CD8-positive, alpha-beta memory T cell (primary cell): ENCODE measurements at places on chromosomes 2 and 18.

GRCh38 chr2:72395096-72395495 is 247.4 kb upstream of the CYP26B1 start:
- DNase-seq, result no peak

GRCh38 chr2:135494503-135494902 is 36.5 kb downstream of the ZRANB3 start:
- no peak for DNase-seq

DNA sequence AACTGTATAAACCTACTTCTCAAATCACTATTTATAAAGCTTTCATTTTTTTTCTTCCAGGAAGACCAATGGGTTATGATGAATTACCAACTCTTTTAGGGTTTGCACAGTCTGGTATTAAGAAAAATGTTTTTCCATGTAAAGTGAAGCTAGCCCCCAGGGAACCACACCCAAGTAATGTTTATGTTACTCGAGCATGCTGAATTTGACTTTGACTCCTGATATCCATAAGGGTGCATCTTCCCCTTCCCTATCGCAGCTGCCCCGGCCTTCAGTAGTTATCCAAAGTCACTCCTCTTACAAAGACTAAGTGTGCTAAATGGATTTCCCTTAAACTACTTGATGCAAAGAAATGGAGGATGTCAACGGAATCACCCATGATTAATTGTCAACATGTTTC is 21.7 kb downstream of the KCTD18 start:
- no peak for DNase-seq

DNA sequence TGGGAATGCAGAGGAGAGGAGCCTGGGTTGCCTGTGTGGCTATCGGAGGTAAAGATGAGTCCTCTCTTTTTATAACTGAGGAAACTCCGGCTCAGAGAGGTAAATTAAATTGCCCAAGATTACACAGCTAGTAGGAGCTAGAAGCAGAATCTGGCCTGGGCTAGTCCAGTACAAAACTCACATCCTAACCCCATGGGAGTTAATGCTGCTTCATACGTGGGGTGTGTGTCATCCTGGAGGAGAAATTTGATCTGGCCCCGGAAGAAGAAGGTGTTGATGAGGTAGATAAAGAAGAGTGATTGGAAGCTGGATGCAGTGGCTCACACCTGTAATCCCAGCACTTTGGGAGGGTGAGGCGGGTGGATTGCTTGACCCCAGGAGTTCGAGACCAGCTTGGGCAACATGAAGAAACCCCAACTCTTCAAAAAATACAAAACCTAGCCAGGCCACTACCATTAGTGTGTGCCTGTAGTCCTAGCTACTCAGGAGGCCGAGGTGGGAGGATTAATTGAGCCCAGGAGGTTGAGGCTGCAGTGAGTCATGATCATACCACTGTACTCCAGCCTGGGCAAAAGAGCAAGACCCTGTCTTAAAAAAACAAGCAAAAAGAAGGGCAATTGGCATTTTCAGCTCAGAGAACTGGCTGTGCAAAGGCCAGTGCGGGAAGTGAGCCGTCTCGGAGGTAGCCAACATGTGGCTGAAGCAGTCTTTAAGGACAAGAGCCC is 33.7 kb downstream of the CTIF start:
- DNase-seq, result no peak

DNA sequence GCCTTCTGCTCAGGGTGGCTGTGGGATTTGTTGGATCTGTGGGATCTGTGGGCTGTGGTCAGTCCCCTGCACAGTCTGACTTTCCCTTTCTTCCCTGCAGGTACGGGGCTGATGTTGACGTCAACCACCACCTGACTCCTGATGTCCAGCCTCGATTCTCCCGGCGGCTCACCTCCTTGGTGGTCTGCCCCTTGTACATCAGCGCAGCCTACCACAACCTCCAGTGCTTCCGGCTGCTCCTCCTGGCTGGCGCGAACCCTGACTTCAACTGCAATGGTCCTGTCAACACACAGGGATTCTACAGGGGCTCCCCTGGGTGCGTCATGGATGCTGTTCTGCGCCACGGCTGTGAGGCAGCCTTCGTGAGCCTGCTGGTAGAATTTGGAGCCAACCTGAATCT is 17.5 kb downstream of the ASB1 start:
- no peak for DNase-seq

DNA sequence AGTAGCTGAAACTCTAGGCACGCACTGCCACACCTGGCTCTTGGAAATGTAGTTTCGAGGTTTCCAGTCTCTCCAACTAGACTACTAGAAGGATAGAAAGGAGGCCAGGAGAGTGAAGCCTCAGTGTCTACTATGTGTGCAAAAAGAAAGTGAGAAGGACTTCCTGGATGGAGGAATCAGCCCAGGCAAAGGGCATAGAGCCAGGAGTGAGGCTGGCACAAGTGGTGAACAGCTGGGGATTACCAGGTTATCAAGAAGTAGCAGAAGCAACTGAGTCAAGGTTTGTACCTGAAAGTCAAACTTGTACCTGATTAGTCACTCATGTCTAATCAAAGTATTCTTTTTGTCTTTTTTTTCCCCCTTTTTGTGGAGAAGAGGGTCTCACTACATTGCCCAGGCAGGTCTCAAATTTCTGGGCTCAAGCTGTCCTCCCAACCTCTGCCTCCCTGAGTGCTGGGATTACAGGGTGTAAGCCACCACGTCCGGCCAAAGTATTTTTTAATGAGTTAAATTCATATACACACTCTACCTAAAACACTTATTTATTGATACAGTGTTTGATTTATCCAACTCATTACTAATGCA is 8.7 kb upstream of the FZD5 start:
- no peak for DNase-seq

DNA sequence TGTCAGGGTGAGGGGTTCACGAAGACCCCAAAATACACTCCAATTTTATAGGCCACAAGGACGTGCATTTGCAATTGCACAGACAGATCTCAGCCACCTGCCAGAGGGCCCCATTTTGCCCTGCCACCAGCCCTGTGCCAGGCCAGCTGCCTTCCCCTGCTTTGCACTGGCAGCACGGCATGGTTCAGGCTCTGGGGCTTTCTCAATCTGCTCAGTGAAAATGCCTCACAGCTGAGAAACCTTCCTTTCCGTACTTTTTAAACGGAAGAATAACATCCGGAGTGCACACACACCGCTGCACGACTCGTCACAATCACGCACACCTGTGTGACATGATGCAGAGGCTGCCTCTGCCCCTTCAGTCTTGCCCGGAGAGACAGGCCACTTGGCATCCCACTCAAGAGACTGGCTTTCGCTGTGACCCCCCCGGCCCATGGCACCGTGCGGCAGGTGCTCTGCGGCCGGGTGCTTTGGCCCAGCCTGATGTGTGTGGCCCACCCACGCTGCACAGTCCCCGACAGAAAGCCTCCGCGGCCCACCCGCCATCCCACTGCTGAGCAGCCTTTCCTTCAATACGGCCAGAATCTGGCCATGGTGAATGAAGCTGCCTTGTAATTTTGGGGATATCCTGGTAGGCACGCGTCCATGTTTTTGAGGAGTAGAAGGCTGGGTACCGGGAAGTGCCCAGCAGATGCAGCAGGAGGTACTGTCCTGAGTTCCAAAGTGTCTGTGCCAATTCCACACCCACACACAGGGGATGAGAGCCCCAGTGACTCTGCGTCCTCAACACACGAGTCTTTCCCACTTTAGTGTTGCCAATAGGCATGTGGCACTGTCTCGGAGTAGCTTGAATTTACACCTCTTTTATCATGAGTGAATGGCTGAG is 88.8 kb downstream of the USP40 start:
- no peak for DNase-seq

DNA sequence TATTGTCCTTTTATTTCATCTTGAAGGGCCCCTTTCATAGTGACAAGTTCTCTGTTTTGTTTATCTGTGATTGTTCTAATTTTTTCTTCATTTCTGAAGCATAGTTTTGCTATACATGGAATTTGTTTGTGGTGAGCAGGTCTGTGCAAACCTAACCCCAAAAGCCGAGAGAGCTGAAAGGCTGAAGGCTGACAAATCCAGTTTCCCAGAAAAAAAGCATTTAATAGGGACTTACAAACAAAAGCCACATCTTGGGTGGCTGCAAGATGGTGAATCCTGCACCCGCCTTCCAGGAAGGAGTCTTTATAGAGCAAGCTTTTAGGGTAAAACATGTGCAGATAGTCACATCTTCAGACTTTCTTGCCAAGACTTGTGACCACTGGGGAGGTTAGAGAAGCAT is 473.4 kb upstream of the TRIB2 start:
- no peak for DNase-seq

DNA sequence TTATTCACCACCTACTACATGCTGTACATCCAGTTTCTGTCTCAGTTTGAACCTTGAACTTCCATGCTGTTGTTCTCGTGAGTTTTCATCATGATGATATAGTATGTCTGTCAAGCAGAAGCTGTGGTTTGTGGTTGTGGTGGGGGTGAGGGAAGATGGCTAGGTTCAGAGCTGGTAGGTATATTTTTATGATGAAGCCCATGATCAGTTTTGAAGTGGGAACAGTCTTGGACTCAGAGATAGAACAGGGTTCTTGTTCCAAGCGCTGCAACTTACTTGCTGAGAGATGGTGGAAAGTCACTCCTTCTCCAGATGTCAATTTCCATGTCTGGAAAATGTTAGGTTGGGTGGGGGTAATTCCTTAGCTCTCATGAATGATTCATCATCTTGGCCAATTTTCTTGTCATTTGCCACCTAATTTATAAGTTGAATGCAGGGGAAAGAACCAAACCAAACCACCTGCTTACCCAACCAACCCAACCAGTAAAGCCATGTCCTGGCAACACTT is 21.6 kb downstream of the PMAIP1 start:
- peak; percentile 23 for DNase-seq

GRCh38 chr2:137168552-137168951 is 403.2 kb downstream of the THSD7B start:
- DNase-seq, result no peak

GRCh38 chr2:222293660-222294630 is 4.9 kb downstream of the PAX3 start:
- DNase-seq, result no peak

DNA sequence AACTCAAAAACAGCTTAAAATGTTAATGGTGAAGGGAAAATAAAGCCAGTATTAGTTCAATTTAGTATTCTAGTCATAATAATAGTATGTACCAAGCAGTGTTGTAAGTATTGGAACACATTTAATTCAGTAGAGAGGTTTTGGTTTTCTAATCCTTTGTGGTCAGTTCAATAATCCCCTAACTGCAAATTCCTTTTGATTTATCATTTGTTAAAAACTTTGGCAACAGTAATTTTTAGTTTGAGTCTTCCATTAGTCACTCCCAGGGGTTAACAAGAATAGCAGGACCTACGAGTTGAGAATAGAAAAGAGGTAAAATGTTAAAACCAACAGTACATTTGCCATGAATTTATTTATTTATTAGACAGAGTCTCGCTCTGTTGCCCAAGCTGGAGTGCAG is 10.7 kb downstream of the MRPL44 start:
- no peak for DNase-seq

- DNase-seq, result no peak
These were observed 74.5 kb downstream of the QPCT start for GRCh38 chr2:37418956-37419355.

- no peak for DNase-seq
These were observed 156.3 kb downstream of the DOCK10 start for GRCh38 chr2:224885836-224886547.

GRCh38 chr2:102597788-102598187 is 21.6 kb upstream of the SLC9A2 start:
- no peak for DNase-seq

- DNase-seq, result no peak
These were observed 55.1 kb downstream of the KCNG3 start for GRCh38 chr2:42438685-42439084.

GRCh38 chr2:38386377-38386776 is 9.3 kb upstream of the ATL2 start:
- no peak for DNase-seq

DNA sequence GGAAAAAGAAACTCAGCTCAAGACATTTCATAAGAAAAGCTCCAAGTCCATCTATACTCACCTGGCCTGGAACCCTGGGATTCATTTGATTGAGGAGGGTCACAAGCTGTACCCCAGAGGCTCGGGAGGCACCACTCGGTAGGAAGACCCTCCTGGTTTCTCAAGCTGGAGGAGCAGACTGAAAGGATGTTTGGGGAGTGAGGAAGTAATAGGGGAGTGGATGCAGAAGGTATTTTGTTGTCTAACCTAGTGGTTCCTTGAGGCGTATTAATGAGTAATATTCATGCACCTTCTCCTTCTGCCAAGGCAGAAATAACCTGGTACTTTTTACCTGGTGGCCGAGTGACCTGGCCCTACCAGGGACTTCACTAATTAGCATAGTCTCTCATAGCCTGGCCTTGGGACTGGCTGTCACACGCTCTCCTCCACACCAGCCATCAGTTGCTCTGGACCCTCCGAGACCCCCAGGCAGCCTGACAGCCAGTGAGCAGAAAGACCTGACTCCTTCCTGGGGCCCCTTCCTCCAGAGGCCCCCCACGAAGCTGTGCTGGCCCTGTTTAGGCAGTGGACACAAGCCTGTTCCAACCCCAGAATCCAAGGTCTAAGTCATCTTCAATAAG is 161.4 kb downstream of the BCL2 start:
- no peak for DNase-seq
